T-helper 1 cell (primary cell): ENCODE measurements at places on chromosomes 4 and X.

- DNase-seq = no peak
Observed at GRCh38 chrX:9560219-9560618, 95.4 kb downstream of the TBL1X start.

- DNase-seq = no peak
Observed at GRCh38 chrX:48467281-48467761, 2.7 kb downstream of the SLC38A5 start.

GRCh38 chr4:10462876-10463275 lies 5.7 kb upstream of the ZNF518B start:
- no peak for DNase-seq

- no peak for DNase-seq
Observed at GRCh38 chrX:41723826-41724225, at the start of gene GPR82. Gene GPR82, plus strand, starts transcription at chrX:41724181. Its CDS starts 2,846 bp downstream, at chrX:41727027.

GRCh38 chrX:140503714-140504351 lies 1.0 kb downstream of the SOX3 start:
- no peak for DNase-seq

- no peak for DNase-seq
Observed at GRCh38 chr4:17347445-17347844, 164.4 kb downstream of the QDPR start.
